SW480 (cell line): ENCODE measurements at places on chromosomes 3 and 15.
A peak's percentile ranks its signal among the peaks of the same experiment; 100 is the strongest.

- DNase-seq = no peak
Measured at GRCh38 chr3:155972885-155973584, 102.6 kb downstream of the GMPS start.

GRCh38 chr3:54963641-54964040, 35.8 kb upstream of the LRTM1 start:
- DNase-seq = no peak

DNA sequence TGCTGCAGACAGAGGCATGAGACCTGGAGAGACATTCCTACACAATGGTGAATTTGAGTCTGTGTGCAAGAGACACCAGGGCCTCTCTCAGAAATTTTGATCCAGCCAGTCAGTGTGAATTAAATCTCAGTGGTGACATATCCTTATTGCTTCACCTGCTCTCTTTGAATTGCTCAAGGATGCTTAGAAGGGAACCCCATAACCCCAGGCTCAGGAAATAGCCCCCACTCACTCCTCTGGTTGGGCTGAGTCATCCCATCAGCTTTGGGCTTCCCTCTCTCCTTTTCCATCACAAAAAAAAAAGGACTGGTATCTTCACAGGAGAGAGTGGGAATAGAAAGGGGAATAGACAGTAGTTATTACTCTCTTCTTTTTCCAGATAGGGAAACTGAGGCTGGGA, 33.0 kb upstream of the LARS2 start:
- no peak for DNase-seq

GRCh38 chr3:39639344-39640236, 169.8 kb upstream of the MYRIP start:
- DNase-seq = peak; percentile 89

- peak; percentile 78 for DNase-seq
Measured at GRCh38 chr15:33915571-33916407, 52.5 kb upstream of the CHRM5 start.

DNA sequence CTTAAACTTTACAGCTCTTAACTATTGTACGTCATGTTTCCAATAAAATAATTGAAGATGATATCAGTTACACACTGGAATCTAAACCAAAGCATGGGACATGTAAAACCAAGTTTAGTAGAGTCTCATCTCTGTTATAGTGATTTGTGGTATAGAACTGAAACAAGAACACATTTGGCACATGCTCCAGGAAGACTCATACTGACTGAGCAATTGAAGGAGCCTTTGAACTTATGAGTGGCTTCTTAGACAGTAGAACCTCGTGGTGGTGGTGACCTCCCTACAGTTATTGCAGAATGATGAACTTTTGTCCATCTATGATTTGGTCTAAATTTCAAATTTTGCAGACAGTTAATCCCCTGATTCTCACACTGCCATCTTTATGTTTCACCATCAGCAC, 729.7 kb downstream of the ROBO1 start:
- no peak for DNase-seq

DNA sequence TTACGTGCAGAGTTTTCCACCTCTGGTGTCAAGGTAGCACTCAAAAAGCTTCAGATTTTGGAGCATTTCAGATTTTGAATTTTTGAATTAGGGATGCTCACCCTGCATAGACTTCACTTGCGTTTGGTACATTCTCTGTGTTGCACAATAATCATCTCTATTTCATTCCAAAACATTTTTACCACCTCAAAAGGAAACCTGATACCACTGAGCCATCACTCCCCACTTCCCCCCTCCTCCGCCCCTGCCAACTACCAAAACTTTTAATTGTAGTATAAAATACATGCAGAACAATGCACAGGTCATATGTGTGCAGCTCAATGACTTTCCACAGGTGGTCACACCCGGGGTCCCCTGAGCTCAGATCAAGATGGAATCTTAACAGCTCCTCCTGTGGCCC, 208.8 kb downstream of the SV2B start:
- DNase-seq = no peak

DNA sequence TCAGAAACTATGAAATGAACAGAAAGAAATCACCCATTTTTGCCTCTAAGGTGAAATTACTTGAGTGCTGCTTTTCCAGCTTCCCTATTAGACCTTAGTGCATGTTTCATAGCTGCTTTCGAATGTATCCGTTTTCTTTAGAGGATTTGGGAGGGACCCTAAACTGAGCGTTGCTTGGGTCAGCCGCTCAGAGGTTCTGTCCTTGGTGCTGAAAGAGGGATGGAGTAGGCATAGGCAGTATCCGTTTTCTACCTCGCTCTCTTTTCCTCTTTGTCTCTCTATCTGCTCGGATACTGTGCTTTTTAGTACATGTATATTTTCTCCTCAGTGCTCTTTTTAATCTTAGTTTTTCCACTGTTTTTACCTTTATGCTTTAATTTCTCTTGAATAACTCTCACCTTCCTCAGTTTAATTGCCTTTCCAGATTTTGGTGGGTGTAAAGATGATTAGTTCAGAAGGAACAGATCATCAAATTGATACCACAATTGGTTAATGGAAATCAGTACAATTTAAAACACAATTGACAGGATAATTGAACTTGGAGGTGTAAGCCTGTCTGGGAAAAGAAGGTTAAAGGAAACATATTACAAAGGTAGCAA, at the start of gene DRD3:
Gene DRD3 (minus strand): TSS at position 283 of the 599 bp plus-strand sequence. CDS start 7,060 bp downstream, outside the sequence.
- DNase-seq = peak; percentile 11

DNA sequence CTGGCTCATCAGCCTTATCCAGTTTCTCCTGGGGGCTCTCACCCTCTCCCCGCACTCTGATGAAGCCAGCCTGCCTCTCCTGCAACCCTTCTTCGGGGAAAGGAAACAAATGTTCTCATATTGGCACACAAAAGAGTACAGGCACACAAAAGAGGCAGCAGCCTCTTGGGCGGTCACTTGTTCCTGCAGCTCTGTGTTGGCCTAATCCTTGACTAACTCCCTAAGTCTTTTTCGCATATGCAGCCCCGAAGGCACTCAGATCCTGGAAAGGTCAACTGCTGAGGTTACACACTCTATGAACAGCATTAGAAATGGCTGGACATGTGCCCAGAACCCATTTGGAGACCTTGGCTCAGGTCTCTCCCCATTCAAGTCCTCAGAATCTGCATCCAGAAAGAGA, 7.4 kb upstream of the CAMP start:
- no peak for DNase-seq

DNA sequence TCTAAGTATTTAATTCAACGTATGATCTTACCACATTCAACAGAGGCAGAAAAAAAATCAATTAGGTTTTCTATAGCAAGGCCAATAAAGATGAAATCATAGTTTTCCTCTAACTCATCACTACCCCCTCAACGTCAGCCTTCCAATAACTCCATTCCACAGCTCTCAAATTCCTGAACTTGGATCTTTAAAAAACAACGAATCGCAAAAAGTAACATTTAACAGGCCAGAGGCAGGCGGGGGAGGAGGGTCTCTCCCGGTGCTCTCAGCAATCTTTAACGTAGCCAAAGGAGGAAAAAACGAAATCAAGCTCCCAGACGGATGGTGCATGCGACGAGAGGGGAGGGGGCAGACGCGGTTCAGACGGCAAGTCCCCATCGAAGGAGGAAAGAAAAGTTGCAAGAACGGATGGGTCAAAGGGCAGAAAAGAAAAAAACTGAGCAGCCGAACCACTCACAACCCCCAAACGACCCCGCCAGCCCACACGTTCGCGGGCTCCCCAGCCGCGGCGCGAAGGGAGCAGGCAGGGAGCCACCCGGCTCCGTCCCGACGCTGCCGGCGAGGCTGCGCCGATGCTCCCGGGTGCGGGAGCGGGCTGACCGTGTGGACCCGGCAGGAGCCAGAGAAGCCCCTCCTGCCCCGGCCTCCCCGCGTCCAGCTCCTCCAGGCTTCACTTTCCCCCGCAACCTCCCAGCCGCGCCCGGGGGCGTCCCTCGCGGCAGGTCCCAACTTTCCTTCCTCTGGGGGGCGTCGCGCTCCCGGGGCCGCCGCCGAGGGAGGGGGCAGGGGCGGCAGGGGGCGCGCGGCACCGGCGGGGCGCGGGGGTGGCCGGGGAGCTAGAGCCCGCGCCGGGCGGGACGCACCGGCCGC, 703 bp downstream of the PEAK1 start:
- DNase-seq = peak; percentile 18

- no peak for DNase-seq
Measured at GRCh38 chr15:77305953-77306352, 114.0 kb downstream of the PEAK1 start.

DNA sequence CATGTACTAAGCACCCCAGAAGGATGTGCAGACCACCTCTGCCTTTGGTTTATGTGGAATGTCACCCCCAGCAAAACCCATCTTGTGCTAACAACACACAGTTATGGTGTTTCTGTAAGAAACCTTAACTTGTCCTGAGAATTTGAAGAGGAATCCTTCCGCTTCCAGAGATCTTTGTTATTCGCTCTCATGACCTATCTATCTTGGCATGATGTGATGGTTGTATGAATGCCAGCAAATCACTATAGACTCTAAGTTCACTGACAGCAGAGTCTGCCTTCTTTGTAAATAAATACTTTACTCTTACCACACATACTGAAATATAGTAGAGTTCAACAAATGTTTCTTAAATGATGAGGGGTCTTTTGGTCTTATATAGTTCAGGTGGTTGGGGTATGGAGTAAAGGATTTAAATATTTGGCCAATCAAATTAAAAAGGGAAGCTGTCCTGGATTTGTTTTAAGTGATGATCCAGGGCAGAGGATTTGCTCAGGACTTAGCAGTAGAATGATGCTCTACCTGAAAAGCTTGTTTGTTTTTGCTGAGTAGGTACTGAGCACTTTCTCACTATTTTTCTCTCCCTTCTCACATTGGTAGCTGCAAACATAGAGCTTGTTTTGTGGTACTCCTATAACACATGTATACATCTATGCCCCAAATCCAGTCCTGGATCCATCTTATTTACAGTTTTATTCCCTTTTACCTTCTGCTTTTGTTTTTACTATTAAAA, 27.9 kb upstream of the RTP1 start:
- no peak for DNase-seq

GRCh38 chr3:11323813-11324212, 51.6 kb downstream of the ATG7 start:
- no peak for DNase-seq

DNA sequence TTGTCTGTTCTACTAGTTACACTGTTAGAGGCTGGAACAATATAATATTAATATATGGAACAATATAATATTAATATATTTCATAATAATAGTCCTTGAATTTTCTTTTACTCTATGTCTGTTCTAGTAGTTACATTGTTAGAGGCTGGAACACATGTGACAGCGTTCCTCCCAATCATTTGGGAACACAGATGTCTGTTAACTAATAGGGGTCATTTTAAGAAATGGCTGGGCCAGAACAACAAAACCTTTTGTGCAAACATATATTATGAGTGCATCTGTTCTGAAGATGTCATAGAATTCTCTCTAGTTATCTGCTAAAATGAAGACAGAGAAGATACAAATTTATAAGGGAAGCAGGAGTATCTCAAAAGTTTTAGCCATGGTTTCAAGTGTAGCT, 114.0 kb upstream of the PDZRN3 start:
- no peak for DNase-seq

- no peak for DNase-seq
Measured at GRCh38 chr15:78797951-78798350, 13.3 kb downstream of the ADAMTS7 start.

DNA sequence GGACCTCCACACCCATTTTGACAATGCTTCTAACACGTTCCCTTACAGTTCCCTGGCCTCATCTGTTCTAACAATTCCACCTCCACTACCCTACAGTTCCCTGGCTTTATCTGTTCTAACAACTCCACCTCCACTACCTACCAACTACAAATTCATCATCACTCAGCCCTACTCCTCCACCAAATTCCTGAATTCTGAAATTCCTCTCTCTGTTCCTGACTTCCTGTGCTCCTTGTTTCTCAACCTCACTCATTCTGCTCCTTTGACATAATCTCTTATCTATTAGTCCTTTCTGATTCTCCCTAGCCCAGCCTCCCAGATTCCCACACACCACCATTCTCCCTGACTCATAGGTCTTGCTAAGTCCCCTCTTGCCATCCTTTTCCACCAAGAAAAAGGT, 22.5 kb downstream of the UPK1B start:
- no peak for DNase-seq

DNA sequence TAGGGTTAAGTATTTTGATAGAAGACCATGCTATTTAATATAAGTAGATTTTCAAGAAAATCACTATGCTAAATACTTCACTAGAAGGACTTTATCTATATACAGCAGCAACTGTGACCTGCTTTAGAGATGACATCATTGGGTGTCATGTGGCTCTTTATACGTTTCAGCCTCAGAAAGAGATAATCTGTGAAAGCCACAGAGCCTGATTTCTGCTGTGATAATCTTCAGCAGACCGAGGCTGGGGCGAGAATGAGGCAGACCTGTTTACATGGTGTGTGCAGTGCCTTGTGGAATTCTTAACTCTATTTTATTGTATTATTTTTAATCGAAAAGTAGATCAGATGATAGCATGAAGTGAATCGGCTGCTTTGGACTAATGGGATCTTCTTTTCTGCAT, 471.2 kb downstream of the MFSD1 start:
- no peak for DNase-seq

DNA sequence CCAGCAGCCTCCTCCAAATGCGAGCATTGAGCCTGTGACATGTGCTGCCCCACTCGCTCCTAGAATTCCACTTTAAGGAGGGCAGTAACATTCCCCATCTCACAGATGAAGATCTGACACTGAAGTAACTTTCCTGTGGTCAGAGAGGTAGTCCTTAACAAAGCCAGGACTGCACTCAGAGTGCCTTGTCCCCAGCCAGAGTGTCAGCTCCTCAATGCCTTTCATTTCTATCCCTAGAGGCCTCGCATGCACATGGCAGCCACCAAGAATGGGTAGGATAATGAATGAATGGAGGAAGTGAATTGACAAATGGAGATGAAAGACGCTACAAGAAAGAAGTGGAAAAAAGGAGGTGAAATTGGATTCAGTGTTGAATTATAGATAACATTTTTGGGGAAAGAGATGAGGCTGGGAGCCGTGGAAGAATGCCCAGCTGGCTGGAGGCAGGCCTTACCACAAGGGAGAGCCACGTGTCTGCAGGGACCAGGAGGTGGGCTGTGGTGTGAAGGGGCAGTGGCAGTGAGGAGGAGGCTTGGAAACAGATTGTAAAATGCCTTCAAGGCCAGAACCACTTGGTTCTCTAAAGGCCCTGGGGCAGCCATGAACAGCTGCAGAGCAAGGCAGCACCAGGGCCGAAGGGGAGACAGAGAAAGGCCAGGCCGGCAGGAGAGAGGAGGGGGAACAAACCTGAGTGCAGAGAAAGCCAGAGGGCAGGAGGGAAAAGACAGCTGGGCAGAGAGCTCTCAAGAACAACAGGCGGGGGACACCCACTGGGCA, 10.4 kb downstream of the CFAP92 start:
- DNase-seq = no peak

DNA sequence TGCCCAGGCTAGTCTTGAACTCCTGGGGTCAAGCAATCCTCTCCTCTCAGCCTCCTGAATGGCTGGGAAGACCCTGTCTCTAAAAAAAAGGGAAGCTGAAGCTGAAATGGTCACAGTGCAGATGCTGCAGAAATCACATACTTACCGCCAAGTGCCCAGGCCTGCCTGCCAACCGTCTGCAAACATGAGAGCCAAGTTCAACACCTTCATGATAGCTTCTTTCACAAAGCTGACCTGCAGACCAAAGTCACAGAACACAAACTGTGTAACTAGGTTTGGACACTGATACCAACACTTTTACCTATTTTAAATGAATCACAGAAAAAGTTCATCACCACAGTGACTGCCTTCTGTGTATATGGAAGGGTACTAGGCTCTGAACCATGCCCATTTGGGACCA, 22.8 kb upstream of the CYFIP1 start:
- no peak for DNase-seq
